ENCODE measurements at places on chromosomes 1 and 21. TPM values are rescaled to one million over a fixed set of nuclear protein-coding genes. Genes with fewer than 3 reads are reported as not detected.

DNA sequence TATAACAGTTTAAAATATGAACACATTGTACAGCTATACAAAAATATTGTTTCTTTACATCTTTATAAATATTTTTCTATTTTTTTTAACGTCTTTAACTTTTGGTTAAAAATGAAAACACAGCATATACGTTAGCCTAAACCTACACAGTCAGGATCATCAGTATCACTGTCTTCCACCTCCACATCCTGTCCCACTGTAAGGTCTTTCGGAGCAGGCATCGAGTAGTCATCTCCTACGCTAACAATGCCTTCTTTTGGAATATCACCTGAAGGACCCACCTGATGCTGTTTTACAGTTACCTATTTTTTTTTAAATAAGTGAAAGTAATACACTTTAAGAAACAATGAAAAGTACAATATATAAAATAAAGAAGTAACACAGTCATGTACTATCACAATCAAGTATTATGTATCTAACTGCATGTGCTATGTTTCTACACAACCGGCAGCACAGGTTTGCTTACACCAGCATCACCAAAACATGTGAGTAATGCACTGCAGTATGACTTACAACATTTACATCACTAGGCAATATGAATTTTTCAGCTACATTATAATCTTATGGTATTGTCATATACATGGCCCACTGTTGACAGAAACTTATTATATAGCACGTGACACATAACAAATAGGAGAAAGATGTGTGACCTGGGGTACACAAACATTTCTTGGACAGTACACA, 254.4 kb downstream of the AKT3 start:
- peaks cover 38% of the 10 kb centered on the region for H3K36me3 ChIP-seq
- peak overlapping the region; percentile 57 for H3K4me3 ChIP-seq
- H3K4me1 ChIP-seq, result peaks cover 73% of the 10 kb centered on the region
- DNase-seq, result peak; percentile 61
- peak overlapping the region; percentile 99 for H3K27ac ChIP-seq

GRCh38 chr1:165476776-165477175, 31.9 kb upstream of the RXRG start:
- peaks cover under 1% of the 10 kb centered on the region for H3K4me1 ChIP-seq
- H3K27ac ChIP-seq, result no peak overlapping the region
- no peaks in the 10 kb centered on the region for H3K36me3 ChIP-seq
- peaks cover 17% of the 10 kb centered on the region for H3K27me3 ChIP-seq
- no peak for DNase-seq

DNA sequence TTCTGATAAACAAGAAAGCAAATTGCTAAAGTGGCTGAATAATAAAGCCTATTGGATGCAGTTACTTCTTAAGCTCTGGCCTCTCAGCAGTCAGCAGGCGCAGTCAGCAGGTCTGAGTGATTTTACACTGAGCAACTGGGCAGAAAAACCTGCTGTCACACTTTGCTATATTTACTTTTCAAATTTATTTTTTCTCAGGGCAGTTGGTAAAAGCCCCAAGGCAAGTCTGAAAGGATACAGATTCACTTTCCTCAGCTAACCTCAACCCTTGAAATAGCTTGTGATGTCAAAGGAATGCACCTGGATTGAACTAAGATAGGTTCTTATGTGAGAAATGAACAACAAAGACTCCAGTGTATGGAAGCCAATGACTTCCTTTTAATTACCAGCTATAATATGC, 34.0 kb downstream of the ATP5PF start:
- no peak overlapping the region for H3K4me3 ChIP-seq
- DNase-seq, result no peak
- no peak overlapping the region for H3K27ac ChIP-seq
- no peaks in the 10 kb centered on the region for H3K36me3 ChIP-seq

The DIRAS3 gene
- 0.26 TPM for total RNA-seq

- H3K36me3 ChIP-seq, result no peaks in the 10 kb centered on the region
- no peak overlapping the region for H3K27ac ChIP-seq
- no peaks in the 10 kb centered on the region for H3K27me3 ChIP-seq
- DNase-seq, result no peak
- no peak overlapping the region for H3K4me3 ChIP-seq
Measured at GRCh38 chr1:223700942-223701637, 11.2 kb upstream of the CAPN2 start.

GRCh38 chr1:235327559-235328270, at the start of gene ARID4B:
Gene ARID4B, minus strand, starts transcription at chr1:235328179. Its CDS starts 1,260 bp downstream, at chr1:235326919.
- peak within 1 kb of the TSS; percentile 99 for H3K4me3 ChIP-seq
- H3K27ac ChIP-seq, result peak within 1 kb of the TSS; percentile 98
- peaks cover 28% of the 10 kb centered on the region for H3K36me3 ChIP-seq
- peaks cover 46% of the 10 kb centered on the region for H3K4me1 ChIP-seq
- no peak for DNase-seq
- no peaks in the 10 kb centered on the region for H3K27me3 ChIP-seq

GRCh38 chr1:11176081-11176706, 13.0 kb upstream of the ANGPTL7 start:
- H3K4me3 ChIP-seq, result no peak overlapping the region
- H3K4me1 ChIP-seq, result no peaks in the 10 kb centered on the region
- H3K27ac ChIP-seq, result no peak overlapping the region
- no peak for DNase-seq
- peaks cover 6% of the 10 kb centered on the region for H3K36me3 ChIP-seq
- H3K27me3 ChIP-seq, result no peaks in the 10 kb centered on the region

- peaks cover 24% of the 10 kb centered on the region for H3K27me3 ChIP-seq
- no peak for DNase-seq
- H3K27ac ChIP-seq, result no peak overlapping the region
- no peak overlapping the region for H3K4me3 ChIP-seq
- peaks cover 6% of the 10 kb centered on the region for H3K4me1 ChIP-seq
Measured at GRCh38 chr1:9010781-9011323, 15.4 kb downstream of the SLC2A7 start.

DNA sequence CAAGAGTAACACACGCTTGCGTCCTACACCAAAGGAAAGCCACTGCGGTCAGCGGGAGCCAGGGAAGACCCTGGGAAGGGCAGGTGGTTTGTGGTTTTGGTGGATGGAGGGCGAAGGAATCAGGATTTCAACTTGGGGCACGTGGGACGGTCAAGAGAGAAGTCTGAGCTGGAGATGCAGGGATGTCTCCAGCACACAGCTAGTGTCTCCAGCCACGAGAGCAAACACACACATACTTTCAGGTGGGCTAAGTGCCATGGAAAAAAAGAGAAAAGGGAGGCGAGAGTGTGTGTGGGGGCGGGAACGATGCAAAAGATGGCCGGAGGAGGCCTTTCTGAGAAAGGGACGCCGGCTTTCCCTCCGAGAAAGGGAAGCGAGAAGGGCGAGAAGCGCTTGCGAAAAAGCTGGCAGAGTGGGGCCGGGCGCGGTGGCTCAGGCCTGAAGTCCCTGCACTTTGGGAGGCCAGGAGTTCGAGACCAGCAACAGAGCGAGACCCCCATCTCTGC, 1.4 kb upstream of the SRRM1 start:
- peaks cover 37% of the 10 kb centered on the region for H3K4me1 ChIP-seq
- peak overlapping the region; percentile 96 for H3K27ac ChIP-seq
- peak overlapping the region; percentile 99 for H3K4me3 ChIP-seq
- DNase-seq, result peak; percentile 61
- H3K27me3 ChIP-seq, result peaks cover 7% of the 10 kb centered on the region

The UCK2 gene
- 50.7 TPM for total RNA-seq

DNA sequence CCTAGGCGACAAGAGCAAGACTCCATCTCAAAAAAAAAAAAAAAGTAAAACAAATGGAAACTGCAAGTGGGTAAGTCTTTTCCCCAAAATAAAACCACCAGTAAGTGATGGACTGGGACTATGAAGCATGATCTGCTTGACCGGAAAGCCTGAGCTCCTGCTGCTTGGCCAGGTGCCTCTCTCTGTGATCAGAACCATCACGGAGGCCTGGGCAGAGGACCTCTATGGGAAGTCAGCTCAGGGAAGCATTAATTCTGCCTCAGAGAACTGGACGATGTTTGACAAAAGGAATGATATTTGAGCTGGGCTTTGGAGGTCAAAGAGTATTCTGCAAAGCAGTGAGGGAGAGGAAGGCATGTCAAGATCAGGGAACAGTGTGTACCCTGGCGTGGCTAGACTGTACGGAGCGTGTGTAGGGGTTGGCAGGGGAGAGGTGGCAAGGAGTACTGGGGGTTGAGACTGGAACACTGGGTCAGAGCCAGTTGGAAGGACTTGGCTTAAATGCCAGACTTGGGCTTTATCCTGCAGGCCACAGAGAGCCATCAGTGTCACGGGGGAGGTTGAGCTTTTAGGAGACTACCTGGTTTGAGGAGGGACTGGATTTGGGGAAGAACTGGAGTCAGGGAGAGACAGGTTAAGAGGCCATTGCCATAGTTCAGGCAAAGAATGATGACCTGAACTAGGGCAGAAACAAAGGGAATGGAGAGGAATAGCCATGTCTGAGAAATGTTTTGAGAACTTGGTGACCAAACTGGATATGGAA, 16.4 kb downstream of the ATP1A2 start:
- peaks cover 20% of the 10 kb centered on the region for H3K27me3 ChIP-seq
- DNase-seq, result no peak
- H3K36me3 ChIP-seq, result no peaks in the 10 kb centered on the region
- H3K4me3 ChIP-seq, result no peak overlapping the region

The FMO4 gene
- total RNA-seq, result 0.91 TPM

The CADM3 gene
- not detected for total RNA-seq

GRCh38 chr1:210541680-210542358, 213.1 kb downstream of the HHAT start:
- no peaks in the 10 kb centered on the region for H3K27me3 ChIP-seq
- no peak overlapping the region for H3K4me3 ChIP-seq
- H3K36me3 ChIP-seq, result peaks cover 1% of the 10 kb centered on the region

DNA sequence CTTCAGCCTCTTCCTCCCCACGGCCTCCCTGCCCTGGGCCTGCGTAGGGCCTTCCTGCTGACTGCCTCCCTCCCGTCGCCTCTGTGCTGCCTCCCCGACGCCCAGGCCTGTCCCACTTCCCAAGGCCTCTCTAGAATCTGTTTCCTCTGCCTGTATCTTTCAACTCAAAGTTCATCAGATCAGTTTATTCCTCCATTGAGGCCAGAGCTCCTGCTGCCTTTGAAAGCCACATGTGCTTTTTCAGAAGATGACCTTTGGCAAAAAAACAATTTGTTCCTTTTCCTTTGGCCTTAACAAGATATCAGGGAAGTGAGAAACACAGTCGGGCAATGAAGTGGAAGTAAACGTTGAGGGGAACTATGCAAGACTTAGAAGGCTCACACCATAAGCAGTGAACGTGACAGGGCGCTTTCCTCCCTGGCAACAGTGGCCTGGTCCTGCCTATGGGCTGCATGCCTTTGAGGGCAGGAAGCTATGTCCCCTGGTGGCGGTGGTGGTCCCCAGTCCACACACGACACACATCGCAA, 85.9 kb downstream of the PSMG1 start:
- no peaks in the 10 kb centered on the region for H3K4me1 ChIP-seq
- H3K27ac ChIP-seq, result no peak overlapping the region
- H3K36me3 ChIP-seq, result no peaks in the 10 kb centered on the region
- peaks cover 5% of the 10 kb centered on the region for H3K27me3 ChIP-seq

DNA sequence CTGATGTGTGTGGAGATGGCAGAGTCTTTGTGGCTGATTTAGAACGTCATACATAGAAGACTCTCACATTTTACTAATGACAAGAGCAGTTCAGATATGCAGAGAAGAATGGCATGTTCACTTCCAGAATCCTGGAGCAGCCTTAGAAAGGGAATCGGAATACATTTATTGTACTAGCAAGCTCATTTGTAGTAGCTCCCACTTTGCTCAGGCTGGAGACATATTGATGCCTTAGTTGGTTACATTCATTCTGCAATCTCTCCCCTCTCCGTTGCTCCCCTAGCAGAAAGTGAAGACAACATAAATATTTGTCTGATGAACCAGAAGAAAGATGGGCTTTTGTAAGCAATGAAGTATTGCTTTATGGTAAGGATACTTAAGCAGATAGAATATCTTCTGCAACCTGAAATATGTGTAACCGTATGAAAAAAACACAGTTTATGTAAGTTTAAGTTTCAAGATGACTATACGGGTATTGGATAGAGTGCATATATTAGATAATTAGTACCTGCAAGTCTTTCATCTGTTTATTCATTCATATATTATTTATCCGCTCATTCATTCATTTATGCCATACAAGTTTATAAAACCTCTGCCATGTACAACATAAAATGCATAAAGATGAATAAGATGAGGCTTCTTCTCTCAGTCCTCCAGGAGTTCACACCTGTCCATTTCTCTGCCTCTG, 135.7 kb downstream of the CNIH3 start:
- H3K27me3 ChIP-seq, result peaks cover 34% of the 10 kb centered on the region
- no peak for DNase-seq
- no peak overlapping the region for H3K27ac ChIP-seq
- H3K36me3 ChIP-seq, result no peaks in the 10 kb centered on the region
- no peaks in the 10 kb centered on the region for H3K4me1 ChIP-seq
- no peak overlapping the region for H3K4me3 ChIP-seq

- H3K4me1 ChIP-seq, result no peaks in the 10 kb centered on the region
- no peaks in the 10 kb centered on the region for H3K27me3 ChIP-seq
- H3K36me3 ChIP-seq, result no peaks in the 10 kb centered on the region
- H3K4me3 ChIP-seq, result no peak overlapping the region
- no peak overlapping the region for H3K27ac ChIP-seq
Measured at GRCh38 chr1:90614872-90615271, 102.2 kb downstream of the BARHL2 start.

DNA sequence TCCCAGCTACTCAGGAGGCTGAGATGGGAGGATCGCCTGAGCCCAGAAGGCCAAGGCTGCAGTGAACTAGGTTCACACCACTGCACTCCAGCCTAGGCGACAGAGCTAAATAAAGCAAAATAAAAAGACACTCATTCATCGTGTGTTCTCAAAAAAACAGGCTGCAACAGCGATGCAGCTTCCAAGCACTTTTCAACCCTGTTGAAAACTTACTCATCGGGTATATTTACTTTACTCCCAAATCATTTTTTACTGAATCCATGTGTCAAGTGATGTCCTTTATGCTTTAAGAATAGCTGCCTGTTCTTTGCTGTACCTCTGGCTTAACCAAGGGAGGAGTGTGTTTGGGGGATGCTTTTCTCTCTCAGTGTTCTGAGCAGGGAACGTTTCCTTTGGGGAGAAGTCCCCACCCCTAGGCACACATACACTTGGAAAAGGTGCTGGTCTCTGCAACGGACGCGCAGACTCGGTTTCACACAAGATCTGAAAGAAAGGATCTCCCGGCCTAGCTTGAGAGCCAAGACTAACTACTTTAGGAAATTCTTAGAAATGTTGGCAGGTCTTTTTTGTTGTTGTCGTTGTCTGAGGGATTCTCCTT, 1.4 kb downstream of the MAP1LC3C start:
- peaks cover 5% of the 10 kb centered on the region for H3K27me3 ChIP-seq
- H3K27ac ChIP-seq, result no peak overlapping the region
- no peak overlapping the region for H3K4me3 ChIP-seq
- peaks cover 6% of the 10 kb centered on the region for H3K4me1 ChIP-seq

The CA6 gene
- 10.1 TPM for total RNA-seq

- no peaks in the 10 kb centered on the region for H3K36me3 ChIP-seq
- no peak for DNase-seq
- H3K27me3 ChIP-seq, result no peaks in the 10 kb centered on the region
- no peaks in the 10 kb centered on the region for H3K4me1 ChIP-seq
- H3K27ac ChIP-seq, result no peak overlapping the region
Measured at GRCh38 chr1:245591346-245592188, 436.8 kb downstream of the KIF26B start.

The LCE2B gene
- total RNA-seq, result not detected

The SMYD3 gene
- 26.8 TPM for total RNA-seq

The ZNF683 gene
- total RNA-seq, result 7.0 TPM

- no peak overlapping the region for H3K27ac ChIP-seq
- no peak overlapping the region for H3K4me3 ChIP-seq
- H3K36me3 ChIP-seq, result no peaks in the 10 kb centered on the region
- no peak for DNase-seq
- H3K27me3 ChIP-seq, result peaks cover 11% of the 10 kb centered on the region
Measured at GRCh38 chr21:37686991-37687810, 229.1 kb downstream of the KCNJ6 start.

- H3K4me3 ChIP-seq, result peak overlapping the region; percentile 98
- no peak overlapping the region for H3K27ac ChIP-seq
Measured at GRCh38 chr1:89269277-89269676, 3.4 kb downstream of the GBP5 start.
